Stimulated activated CD8-positive, alpha-beta memory T cell treated with anti-CD3 and anti-CD28 coated beads, Interleukin-7, amount 100 ng/mL, for 48 hours (primary cell): ENCODE measurements at places on chromosomes 13 and 19.

DNA sequence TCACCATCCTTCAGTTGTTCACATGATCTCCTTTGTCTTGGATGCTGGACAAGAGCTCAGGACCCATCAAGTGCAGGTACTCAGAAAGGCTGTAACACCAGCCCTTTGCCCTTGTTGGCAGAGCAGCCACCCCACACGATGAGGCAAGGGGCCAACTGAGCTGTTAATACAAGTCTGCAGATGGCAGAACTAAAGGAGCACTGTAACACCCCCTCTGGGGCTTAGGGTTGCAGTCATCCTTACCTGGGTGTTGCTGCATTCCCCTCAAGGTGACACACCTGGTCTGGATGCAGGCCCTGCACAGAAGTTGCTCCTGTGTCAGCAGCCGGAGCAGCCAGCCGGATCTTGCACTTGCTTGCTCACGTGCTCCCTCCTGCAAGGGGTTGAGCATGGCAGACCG lies 52.0 kb downstream of the STARD13 start:
- no peak for DNase-seq

DNA sequence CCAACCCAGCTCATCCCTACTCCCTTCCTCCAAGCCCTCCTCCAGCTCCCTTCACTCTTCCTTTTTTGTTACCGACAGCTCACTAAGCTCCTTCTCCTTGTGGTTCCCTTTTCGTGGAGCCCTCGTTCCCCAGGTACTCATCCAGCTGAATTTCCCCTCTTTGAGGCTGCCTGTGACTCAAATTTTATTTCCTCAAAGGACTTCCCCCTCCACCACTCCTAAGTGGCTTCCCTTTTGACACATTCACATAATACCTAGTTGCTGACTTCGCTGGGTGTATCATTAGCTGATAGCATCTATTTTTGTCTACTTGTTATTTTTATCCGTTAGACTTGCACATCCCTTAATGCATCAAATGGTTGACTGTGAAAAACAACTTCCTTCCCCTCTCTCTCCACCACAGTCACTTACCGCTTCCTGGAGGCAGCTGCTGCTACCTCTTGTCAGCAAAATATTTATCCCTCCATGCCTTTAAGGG lies 14.5 kb downstream of the FFAR2 start:
- no peak for DNase-seq

GRCh38 chr13:33230178-33230881 lies 55.2 kb downstream of the STARD13 start:
- no peak for DNase-seq

DNA sequence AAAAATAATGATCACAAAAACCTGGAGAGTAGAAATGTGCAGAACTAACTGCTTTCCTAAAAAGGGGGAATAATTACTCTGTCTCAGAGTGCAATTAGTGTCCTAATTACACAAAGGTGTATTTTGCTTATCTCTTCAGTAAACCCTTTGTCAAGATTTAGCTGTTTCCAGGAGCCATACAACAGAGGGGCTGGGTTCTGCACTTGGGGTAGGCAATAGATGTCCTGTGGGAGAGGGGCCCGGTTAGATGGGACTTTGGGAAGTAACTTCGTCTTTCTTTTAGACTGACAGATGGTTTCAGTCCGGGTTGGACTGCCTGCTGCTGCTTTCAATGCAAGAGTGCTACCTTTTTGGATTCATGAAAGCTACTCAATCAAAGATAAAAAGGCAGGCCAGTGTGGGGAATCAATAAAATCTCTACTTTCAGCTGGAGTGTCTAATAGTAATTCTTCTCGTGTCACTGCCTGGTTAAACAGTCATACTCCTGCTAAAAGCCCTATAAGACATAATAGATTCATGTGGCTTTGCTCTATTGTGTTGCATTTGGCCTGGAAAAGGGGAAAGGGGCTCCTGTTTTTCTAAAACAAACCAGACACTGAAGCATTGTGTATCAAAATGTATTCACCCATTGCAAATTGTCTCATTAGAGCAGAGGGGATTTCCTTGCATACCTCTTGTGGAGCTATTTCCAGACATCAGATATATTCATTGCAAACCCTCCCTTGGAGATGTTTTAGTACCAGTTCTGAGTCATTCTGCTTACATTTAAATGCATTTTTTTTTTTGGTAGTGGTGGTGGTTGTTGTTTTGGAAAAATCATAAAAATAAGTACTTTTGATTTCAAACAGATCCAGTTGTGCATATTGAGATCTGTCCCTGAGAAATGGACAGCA lies 83.3 kb upstream of the PCDH8 start:
- DNase-seq, result no peak

DNA sequence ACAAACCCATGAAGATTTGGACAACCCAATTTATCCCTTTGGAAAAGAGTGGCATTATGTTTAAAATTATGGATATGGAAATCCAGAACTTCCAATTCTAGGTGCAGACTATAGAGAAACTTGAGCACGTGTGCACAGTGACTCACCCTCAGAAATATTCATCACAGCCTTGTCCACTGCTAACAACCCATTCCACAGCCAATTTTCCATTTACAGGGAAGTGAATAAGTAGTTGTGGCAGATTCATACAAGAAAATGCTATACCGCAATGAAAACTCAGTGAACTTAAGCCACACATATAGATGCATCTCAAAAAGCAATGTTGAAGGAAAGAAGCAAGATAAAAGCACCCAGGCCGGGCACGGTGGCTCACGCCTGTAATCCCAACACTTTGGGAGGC lies 133.3 kb downstream of the USP12 start:
- DNase-seq, result no peak

GRCh38 chr19:41335467-41335866 lies 18.3 kb downstream of the TGFB1 start:
- no peak for DNase-seq

DNA sequence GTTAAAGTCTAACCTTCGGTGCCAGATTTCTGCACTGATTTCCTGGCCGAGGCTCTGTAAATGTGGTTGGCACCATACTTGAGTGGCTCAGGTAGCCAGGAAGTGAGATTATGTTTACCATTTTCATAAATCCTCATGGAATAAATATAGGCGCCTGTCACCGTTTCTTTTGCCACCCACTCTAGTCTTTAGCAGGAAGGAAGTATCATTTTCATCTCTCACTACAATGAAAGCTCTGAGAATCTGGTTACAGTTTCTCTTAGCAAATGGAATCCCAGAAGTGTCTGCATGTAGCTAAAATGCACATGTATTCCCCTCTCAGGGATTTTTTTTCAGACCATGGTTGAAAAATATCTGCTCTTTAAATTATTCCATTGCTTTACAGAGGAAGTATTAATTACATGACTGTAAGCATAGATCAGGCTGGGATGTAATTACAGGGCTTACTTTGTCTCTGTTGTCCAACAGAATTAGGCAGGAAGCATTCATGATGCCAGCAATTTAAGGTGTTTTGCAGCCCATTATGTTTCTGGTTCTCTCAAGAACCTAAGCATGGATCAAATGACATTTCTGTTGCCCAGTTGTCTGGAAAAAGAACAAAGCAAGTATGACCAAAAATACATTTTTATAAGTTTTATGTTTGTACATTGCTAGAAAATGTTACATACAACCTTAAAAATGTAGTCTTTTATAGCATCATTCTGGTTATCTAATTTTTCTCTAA lies 221.7 kb upstream of the SPRY2 start:
- no peak for DNase-seq

DNA sequence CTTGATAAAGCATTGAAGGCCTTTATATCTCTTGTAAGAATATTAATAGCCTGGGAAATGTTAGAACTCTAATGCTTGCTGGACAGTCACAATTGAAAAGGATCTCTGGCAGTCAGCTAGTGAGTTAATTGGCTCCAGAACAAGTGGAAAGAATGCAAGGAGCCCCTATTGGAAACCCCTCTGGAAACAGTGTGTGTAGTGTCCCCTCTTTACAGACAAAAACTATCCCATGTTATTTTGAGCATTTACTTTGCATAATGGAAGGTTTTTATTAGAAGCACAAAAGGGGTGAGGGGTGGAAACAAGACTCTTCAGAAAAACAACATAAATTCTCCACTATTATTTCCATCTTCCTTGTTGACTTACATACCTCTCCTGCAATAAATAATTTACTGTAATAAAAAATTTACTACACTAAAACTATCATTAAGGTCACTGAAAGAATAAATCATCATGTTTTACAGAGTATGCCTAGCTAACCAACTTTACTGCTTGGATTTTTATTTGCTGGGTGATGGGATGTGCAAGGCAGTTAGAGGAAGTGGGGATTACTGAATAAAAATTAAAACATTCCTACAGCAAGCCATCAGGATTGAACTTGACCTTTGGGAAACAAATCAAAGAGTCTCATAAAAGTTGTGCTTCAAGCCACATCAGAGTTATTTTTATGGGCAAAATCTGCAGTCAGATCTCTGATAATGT lies 610.4 kb downstream of the TBC1D4 start:
- no peak for DNase-seq

DNA sequence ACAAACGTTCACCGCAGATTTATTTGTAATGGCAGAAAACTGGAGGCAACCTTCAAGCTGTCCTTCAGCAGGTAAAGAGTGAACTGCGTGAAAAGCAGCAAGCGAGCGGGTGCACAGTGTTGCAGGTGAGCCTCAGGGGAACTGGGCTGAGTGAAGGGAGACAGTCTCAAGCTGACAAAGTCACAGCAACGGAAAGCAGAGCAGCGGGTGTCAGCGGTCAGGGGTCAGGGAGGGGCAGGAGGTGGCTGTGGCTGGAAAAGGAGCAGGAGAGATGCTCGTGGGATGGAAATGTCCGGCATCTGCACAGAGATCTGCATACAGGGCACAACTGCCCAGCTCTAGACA lies 8.5 kb upstream of the RASA3 start:
- no peak for DNase-seq

DNA sequence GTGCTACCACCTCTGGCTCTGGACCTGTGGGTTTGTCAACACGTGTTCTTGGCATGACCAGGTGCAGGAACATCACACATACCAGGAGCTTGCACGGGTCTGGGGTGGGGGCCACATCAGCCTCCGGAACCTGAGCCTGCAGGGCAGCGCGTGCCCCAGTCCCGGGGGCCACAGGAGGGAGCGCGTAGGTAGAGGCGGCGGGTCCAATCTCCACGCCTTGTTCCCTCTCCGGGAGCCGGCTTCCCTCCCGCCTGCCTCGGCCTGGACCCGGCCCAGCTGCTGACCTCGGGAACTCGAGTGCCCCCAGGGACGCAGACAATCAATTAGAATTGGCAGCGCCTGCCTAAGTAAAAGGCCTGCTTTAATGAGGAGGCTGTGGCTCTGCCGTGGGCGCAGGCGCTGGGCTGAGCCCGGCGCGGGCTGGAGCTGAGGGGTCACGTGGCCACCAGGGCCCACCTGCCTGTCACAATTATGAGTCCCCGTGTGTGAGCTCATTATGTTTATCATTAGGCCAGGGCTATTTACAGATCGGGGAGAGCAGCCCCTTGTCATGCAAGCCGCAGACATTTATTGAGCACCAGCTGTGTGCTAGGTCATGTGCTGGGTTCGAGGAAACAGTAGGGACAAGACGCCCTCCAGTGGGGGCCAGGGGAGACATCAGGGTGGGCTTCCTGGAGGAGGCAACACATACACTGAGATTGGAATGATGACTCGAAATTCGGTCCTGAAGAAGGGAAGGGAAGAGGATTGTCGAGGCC lies 32.2 kb upstream of the TNFAIP8L1 start:
- no peak for DNase-seq

DNA sequence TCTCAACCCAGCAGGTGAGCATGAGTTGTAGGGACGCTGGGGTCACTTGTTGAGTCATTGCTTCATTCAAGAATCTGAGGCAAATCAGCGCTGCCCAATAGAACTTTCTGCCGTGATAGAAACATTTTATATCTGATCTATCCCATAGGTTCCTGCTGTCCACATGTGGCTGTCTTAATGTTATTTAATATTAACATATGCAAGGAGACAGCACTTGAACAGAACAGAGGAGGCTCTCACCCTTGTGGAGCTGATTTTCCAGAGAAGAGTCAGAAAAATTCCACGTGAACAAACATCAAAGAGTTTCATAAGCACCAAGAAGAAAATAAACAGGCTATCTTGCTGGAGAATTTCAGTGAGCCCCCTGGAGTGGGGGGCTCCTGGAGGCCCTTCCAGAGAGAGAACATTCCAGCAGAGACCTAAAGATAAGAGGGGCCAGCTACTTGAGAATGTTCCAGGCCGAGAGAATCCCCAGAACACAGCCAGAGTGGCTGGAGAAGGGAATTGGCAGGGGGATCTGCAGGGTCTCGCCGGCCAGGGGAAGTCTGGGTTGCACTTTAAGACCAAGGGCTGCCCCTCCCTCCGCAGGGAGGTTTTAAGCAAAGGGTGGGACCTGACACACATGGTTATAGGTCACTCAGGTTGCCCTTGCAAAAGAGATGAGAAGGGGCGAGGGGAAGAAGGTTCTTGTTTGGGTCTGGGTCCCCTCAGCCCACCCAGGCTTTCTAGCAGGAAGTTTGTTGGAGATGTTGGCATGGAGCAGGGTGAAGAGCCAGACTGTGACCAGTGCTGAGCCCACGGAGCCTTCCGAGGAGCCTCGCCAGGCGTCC lies 135.7 kb downstream of the CRYL1 start:
- no peak for DNase-seq

GRCh38 chr19:7970716-7971448 lies 27.4 kb upstream of the TIMM44 start:
- DNase-seq, result no peak

- no peak for DNase-seq
Measured at GRCh38 chr19:41373993-41374392, 2.3 kb upstream of the TMEM91 start.

DNA sequence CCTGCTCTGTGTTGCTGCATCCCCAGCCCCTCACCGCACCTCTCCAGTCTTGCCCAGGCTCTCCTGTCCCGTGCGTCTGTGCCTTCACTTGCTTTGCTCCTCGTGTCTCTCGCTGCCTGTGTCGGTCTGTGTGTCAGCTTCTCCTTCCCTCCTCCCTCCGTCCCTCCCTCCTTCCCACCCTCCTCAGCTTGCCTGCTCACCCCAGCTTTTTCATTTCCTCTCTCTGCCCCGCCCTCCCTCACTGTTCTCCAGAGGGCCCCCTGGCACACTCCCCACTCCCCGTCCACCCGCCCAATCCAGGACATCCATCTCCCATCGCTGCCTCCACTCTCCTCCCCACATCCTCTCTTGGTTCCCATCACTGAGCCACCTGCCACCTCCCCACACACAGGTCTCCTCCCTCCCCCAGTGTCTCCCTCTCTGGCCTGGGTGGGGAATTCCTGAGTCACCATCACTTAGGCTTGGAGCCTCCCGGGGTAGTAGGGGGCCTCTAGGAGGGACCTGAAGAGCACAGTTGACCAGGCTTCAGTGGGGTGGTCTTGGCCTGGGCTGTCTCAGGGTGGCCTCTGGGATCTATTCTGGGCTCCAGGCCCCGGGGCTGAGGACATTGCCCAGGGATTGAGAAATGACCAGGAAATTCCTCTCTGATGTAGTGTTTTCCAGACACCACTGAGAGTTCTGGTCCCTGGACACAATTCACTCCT lies at the start of gene PTGIR:
Gene PTGIR (minus strand): TSS at position 132 of the 704 bp plus-strand sequence. CDS start 864 bp downstream, outside the sequence.
- no peak for DNase-seq
